Fibroblast of villous mesenchyme (primary cell): ENCODE measurements at places on chromosomes 3 and 15. TPM values are rescaled to one million over a fixed set of nuclear protein-coding genes. Genes with fewer than 3 reads are reported as not detected.

DNA sequence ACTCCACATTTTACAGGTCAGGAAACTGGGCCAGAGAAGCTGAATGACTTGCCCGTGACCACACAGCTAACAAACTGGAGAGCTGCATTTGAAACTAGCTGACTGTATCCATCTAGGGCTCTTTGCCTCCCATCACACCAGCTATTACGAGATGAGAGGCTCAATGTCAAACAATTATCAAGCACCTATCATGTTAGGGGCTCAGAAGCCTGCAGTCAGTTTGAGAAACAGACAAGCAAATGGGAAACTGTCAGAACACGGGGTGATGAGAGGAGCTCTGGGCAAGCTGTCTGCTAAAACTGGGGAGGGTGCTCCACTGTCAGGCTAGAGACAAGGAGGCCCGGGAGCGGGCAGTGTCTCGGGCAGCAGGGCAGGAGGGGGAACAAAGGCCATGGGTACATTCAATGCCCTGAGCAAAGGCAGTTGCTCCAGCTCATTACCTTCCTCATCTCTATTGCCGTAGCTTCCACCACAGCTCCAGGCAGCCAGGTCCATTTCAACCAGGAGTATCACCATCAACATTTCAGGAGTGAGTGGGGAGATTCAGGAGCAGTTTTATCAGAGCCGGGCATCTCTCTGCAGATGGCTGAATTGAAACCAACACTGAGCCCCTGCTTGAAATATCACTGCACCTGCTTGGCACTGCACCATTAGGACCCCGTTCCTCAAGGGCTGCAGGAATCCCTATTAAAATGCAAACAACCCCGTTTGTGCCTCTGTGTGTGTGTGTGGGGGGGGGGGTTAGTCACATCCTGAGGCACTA, 122.6 kb downstream of the RAB11A start:
- no peak for DNase-seq

DNA sequence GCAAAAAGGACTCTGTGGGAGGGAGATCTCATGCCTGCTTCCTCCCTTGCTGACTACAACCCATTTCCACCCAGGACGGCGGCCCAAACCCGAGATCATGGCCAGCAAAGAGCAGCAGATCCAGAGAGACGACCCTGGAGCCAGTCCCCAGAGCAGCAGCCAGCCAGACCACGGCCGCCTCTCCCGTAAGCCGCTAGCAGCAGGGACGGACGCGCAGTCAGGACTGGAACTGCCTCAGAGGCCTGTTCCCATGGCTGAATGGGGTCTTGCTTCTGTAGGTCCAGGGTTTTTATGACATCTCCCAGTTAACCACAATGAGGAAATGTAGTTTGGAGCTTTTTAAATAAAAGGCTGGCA, 67.2 kb downstream of the BOC start:
- DNase-seq, result no peak

GRCh38 chr3:155938409-155938808, 68.0 kb downstream of the GMPS start:
- DNase-seq, result peak; percentile 70

DNA sequence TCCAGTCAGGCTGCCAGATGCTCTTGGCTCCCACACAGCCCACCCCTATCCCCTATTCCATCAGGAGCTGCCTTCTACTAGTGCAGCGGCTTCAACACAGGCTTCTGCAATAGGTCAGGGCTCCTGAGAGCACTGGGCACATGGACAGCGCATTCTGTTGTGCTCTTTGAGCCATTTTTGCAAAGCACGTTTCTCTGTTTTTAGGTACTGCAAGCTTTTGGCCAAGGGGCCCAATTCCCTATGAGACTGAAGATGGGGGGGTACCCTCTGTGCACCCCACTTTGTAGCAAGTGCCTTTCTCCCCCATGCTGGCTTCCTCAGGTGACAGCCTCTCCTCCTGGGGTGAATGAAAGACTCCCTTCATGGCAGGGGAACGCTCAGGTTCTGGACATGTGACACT, 31.2 kb downstream of the CHDH start:
- DNase-seq, result no peak

DNA sequence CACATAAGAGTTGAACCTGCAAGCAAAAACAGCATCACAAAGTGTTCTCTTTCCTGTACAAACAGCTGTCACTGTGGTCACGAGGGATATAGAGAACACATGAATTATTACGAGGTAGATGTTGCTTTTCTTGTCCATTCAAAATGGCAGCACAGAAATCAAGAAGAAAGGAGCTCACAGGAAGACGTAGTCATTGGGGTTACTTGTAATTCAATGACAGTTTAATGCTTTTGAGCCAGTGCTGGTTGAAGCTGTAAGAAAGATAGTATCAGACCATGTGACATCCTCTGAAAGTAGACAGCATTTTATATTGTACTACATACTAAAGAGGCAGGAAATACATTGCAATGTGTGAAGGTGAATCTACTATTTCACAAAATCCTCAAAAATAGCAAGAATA, 140.4 kb downstream of the ABI3BP start:
- no peak for DNase-seq

DNA sequence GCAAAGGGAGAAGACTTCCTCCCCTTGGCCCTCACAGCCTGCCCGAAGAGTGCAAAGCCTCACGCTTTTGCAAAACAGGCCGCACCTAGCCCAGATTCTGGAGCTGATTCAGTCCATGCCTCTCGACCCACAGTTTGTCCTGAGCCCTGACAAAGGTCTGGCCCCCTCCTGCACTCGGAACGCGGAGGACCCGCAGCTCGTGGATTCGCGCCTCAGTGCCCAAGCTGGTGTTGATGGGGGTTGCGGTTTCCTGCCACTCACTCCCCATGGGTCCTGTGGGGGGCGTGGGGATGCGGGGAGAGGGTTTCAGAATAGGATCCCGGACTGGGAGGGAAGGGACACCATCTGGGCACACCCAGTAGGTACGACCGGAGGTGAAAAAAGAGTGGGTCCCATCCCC, 594 bp upstream of the CRABP1 start:
- DNase-seq, result no peak

GRCh38 chr3:9800529-9800928, 7.6 kb downstream of the ARPC4 start:
- no peak for DNase-seq

DNA sequence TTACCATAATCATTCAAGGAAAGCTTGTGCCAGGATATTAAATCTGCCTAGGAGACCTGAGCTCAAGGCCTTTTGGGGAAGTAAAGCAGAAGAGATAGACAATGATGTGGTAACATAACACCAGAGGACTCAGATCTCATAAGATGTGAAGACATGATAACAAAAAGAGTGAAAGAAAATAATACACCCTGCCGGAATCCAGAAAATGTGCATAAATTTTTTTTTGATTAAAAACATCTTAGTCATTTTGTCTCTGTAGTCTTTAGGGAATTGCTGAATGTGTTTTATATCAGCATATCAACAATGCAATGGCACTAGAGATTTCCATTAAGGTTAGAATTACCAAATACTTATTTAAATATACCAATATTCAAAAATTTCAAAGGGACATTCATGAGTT, 326.8 kb upstream of the ROBO1 start:
- DNase-seq, result peak; percentile 0

DNA sequence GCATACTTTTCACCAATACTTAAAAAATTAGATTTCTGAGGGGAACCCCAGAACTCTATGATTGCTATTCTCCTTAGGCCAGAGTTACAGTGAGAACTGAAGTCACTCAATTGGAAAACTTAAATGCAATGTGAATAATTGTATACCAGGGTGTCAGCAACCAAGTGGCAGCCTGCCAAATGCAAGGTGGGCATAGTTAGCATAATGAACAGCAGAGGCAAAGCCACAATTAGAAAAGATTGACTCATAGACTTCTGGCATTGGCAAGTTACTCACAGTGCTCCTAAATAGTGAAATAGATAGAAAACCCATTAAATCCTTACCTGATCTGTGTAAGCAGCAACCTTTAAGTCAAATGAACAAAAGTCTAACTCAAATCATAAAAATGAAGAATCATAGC, 94.9 kb downstream of the BCHE start:
- no peak for DNase-seq

GRCh38 chr3:194384156-194384555, 14.6 kb upstream of the LRRC15 start:
- DNase-seq, result no peak

DNA sequence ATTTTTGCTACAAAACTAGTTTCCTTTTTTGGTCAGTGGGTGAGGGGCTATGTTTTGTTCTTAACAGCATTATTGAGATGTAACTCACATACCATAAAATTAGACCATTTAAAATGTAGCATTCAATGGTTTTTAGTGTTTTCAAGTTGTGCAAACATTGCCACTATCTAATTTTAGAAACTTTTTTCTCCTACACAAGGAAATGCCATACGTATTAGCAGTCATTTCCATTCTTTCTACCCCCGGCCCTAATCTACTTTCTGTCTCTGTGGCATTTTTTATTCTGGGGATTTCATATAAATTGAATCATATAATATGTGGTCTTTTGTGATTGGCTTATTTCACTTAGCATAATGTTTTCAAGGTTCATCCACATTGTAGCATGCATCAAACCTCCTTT, 55.0 kb upstream of the TIPARP start:
- no peak for DNase-seq

DNA sequence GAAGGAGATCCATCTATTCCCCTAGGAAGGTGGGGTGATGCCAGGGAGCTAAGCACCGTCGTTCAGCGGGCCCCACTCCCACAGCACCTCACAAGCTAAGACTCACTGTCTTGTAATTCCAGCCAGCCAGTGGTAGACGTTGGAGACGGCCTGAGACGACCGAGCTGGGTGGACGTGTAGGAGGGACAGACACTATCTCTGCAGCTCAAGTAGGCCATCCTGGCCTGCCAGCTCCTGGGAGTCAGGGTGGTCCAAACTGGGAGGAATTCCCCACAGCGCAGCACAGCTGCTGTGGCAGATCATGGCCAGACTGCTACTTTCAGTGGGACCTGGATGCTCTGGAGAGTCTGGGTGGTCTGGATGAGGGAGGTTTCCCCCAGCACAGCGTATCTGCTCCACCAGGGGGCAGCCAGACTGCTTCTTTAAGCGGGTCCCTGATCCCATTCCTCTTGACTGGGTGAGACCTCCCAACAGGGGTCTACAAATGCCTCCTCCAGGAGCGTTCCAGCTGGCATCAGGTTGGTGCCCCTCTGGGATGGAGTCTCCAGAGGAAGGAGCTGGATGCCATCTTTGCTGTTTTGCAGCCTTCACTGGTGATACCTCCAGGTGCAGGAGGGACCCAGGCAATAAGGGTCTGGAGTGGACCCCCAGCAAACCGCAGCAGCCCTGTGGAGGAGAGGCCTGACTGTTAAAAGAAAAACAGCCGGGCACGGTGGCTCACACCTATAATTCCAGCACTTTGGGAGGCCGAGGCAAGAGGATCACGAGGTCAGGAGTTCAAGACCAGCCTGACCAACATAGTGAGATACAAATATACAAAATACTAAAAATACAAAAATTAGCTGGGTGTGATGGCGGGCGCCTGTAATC, 27.6 kb downstream of the GNB5 start:
- no peak for DNase-seq

DNA sequence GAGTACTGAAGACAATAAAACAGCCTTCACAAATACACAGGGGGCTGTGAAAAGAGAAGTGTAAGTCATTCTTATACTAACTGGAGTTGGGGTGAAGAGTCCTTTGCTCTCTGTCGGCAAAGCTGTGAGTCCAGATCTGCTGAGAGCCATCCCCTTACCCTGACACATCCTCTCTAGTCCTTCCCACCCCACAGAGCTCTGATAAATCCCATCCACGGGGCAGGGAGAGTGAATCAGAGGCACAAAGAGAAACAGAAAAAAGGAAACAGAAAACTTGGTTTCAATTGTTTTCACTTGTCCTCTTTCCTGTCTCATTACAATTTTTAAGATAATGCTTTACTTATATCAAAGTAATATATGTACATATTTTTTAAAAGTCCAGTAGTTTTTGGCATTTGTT, 18.2 kb upstream of the ZNF639 start:
- no peak for DNase-seq

- no peak for DNase-seq
Observed at GRCh38 chr3:115068799-115069198, 78.3 kb downstream of the ZBTB20 start.

DNA sequence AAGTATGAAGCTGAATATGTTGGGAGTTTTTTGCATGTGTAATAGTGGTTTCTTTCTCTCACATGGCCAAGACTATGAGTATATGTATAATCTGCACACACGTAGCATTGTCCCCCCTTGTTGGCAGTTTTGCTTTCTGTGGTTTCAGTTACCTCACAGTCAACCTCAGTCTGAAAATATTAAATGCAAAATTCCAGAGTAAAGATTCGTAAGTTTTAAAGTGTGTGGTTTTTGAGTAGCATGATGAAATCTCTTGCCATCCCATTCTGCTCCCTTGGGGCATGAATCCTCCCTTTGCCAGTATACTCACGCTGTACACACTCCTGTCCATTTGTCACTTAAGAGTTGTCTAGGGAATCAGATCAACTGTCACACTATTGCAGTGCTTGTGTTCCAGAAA, 742.0 kb upstream of the CCDC54 start:
- DNase-seq, result peak; percentile 20

DNA sequence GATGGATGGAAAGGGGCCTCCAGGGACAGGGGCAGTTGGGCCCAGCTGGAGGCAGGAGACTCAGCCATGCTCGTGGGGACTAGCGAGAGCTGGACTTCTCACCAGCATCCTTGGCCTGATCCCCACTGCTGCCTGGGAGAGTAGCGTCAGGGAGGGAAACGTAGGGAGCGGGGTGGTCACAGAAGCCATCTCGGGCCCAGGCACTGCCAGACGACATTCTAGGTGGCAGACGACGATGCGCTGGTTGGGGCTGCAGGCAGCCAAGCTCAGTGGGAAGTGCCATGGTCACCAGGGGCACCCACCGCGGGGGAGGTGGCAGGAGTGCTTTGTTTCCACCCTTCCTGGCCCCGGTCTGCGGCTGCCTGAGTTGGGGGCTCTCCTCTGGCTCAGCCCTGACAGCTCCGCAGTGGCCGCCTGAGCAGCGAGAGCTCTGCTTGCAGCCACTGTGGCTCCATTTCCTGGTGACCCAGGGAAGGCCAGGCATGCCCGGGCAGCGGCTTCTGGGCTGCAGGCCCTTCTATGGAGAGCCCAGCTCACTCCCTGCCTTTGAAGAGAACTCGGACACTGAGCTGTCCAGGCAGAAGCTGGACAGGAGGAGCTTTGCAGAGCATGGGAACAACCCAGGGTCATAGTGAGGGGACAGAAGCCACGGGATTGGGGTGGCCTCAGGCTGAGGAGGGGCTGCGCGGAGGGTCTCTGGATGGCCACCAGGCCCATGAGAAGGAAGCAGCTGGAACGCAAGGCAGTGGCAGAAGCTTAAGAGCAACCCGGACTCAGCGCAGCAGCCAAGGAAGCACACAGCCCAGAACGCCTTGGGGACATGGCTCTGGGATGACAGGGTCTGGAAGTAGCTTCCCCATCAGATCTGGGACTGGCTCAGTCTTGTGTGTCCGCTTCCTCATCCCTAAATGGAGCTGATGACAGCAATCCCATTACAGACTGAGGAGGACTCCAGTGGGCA, 30.8 kb downstream of the KLHL25 start:
- no peak for DNase-seq

Gene CADPS
- 1.6 TPM in 1 of 2 replicates, not detected in the other for total RNA-seq

Gene SYNM
- total RNA-seq, result 5.6 and 8.4 TPM in 2 replicates

Gene STRA6
- total RNA-seq, result 52.7 and 64.4 TPM in 2 replicates

Gene CISH
- 0.86 and 0.97 TPM in 2 replicates for total RNA-seq

Gene KNG1
- total RNA-seq, result not detected in 2 replicates
